ENCODE measurements at places on chromosomes 6 and 20.

DNA sequence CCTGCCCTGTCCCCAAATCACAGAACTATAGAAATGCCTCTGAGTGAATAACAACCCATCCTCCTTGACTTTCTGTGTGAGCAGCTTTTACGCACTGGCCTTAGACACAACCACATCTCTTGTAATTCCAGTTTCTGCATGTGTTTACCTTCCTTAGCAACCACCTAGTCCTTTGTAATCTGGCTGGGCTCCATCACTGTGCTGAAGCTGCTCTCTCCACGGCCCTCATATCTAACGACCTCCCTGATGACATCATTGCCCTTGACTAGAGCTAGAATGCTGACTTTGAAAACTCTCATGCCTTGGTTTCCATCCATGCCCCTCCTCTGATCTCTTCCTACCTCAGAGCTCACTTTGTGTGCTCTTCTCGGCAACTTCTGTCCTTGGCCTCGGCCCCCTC is 30.5 kb upstream of the GLP1R start:
- no peak for DNase-seq

GRCh38 chr6:30767158-30767943 is 23.0 kb upstream of the IER3 start:
- DNase-seq = no peak

DNA sequence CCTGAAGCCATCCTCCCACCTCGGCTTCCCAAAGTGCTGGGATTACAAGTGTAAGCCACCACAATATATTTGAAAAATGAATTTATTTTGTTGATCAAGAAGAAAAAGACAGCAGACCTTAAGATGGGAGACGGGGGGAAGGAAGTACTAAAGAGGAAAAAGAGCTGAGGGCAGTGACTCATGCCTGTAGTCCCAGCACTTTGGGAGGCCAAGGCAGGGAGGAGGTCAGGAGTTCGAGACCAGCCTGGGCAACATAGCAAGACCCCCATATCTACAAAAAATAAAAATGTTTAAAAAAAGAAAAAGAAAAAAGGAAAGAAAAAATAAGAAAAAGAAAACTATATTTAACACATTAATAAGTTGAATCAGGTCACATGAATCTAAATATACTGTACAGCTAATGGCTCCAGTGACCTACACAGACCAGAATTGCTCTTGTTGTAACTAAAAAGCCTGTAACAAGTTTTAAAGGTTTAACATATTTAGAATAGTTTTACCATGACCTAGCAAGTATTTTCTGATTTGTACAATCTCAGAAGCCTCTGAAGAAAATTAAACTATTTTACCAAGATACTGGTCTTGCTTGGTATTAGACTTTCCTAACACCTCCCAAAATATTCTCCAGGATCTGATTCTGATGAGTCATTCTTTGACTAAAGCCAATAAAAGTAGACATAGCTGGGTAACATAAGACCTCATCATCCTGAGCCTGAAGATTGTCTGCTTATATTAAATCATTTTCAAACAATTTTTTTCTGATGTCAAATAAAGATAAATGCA is 4.3 kb upstream of the AKIRIN2 start:
- no peak for DNase-seq

DNA sequence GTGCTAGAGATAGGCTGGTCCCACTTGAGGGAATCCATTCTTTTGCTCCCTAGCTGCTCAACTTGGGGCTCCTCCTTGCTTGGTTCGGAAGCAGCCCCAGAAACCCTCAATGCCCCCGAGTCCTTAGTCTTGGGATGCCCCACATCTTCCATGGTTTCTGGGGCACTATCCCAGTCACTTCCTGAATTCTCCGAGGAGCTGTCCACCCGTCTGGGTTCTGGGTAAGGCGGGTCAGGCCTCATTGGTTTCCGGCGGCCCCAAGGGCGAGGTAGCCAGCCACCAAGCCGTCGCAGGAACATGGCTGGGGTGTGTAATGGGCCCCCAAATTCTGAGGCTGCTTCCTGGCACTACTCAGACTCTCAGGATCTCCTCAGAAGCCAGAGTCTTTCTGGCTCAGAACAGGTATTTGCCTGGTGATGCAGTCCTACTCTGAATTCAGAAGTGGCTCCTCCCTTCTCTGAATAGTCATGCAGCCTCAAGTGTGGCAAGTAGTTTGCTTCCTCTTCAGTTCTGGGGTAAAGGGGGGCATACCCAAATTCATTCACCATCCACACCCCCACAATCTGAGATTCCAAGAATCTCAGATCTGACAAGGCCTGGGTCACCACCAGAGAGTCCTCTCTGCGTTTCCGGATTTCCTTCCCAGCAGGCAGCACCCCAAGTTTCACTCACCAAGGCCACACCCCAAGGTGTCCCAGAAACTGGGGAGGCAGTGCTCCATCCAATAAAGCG is 763 bp downstream of the C6orf47 start:
- DNase-seq = no peak

- no peak for DNase-seq
Observed at GRCh38 chr6:114651611-114652010, 308.8 kb upstream of the HS3ST5 start.

DNA sequence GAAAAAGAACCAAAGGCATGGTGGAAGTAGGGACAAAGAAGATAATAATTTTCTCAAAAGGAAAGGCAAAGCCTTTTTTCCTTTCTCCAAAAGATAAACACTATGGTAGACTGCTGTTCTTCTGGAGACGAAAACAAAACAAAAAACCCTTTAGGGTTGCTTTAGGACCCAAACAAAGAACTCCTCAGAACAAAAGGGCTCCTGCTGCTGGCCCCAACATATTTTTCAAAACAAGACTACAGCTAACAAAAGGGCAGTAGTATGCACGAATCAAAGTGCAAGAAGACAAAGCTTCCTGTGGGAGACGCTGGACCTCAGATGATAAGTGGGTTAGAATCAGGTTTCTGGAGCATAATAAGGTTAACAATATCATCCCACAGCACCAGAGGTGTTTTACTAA is 15.8 kb downstream of the NCOA5 start:
- DNase-seq = no peak

DNA sequence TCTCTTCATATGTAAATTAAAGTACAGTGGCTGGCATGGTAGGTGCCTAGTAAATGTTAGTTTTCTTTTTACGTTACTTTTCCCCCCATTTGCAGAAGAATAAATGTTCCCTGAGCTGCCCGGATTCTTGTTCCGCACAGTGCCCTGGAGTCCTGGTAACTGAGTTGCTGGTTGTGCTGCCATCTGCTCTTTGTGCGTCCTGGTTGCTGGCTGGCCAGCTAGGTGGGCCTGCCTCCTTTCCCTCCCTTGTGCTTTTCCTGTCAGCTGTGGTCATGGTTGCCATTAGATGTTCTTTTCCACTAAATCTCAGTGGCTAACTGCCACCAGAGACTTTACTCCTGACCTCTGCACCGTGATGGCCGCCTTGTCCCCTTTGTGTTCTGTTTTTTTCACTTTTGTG is 28.6 kb downstream of the CEP43 start:
- no peak for DNase-seq

GRCh38 chr20:36173451-36173933 is 19.0 kb downstream of the EPB41L1 start:
- DNase-seq = no peak

DNA sequence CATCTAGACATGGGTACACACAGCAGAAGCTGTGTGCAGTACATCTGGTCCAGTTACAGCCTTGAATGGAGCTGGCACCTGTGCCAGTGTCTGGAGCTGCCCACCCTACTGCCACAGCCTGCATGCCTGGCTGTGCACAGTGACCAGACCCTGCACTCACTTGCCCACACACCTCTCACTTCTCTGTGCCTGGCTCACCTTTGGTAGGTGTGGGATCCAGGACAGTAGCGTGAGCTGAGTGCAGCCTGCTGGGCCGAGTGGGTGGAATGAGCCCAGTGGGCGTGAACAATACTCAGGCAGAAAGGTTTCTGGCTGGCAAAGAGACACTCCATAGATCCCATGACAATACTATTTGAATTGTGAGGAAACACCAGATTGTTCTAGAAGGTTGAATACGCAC is 839.5 kb upstream of the FLRT3 start:
- DNase-seq = no peak

GRCh38 chr6:100296810-100297544 is 167.7 kb downstream of the SIM1 start:
- no peak for DNase-seq

DNA sequence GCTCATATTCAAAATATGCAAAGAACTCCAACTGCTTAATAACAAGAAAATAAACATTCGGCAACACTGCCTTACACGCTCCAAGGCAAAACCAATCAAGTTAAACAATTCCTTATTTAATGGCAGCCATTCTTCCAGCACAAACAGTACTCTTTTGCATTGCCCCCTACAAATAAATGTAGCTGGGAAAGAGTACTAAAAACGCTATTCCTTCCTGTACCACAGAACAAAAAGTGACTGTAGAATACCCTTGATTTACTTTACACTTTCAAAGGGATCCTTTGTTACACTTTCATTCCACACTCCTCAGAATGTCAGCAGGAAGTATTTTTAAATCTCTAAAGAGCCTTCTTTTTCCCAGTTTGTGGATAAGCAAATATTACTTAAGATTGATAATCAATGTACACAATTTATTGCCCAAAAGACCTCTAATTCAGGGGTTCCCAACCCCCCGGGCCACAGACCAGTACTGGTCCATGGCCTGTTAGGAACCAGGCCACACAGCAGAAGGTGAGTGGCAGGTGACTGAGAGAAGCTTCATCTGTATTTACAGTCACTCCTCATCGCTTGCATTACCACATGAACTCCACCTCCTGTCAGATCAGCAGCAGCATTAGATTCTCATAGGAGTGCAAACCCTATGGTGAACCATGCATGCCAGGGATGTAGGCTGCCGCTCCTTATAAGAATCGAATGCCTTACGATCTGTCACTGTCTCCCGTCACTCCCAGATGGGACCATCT is 51.6 kb downstream of the MBOAT1 start:
- no peak for DNase-seq

DNA sequence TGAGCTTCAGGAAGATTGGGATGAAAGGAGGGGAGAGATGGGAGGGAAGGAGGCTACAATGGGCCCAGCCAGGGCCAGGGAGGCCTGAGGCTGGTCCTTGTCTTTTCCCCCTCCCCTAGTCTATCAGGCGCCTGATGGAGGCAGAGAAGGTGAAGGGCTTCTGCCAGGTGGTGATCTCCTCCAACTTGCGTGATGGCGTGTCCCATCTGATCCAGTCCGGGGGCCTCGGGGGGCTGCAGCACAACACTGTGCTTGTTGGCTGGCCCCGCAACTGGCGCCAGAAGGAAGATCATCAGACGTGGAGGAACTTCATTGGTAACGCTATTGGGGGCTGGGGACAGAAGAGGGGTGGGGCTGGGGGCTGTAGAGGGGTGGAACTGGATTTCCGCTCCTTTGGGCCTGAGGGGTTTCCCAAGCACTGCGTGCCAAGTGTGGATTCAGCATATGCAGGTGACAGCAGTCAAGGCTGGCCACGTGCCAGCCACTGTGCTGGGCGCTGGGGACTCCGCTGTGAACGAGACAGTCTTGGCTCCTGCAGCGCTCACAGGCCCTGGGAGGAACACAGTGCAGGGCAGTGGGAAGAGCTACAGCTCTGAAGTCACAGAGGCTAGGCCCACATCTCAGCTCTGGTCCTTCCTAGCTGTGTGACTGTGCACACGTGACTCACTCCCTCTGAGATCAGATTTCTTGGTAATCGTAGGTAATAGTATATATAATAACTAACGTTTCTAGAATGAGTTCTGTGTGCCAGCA is 22.7 kb downstream of the SLC12A5 start:
- DNase-seq = peak; percentile 58

DNA sequence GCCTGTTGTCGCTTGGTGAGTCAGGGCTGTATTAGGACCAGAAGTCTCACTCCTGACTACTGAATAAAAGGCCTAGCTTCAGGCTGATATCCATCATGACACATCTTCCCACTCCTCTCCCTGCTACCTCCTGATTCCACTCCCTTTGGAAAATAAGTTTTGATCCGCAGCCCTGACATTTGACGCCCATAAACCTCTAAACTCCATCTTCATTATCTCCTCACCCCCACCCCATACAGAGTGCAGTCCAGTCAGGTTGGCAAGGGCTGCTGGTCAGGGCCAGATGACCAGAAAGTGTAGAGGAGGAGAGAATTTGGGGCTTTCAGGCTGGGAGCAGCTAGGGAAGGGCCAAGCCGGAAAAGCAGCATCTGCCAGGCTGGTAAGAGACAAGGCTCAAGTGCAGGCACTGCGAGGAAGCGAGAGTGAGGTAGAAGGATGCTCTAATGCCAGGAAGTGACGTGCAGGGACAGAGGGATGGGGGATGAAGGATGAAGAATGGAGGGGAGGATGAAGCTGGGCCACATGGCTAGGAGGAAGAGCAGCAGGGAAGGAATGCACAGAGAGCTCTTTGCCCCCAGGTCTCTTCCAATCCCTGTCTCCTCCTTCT is 1.2 kb downstream of the GGT7 start:
- DNase-seq = no peak

GRCh38 chr20:14210146-14210545 is 127.3 kb downstream of the FLRT3 start:
- DNase-seq = no peak

DNA sequence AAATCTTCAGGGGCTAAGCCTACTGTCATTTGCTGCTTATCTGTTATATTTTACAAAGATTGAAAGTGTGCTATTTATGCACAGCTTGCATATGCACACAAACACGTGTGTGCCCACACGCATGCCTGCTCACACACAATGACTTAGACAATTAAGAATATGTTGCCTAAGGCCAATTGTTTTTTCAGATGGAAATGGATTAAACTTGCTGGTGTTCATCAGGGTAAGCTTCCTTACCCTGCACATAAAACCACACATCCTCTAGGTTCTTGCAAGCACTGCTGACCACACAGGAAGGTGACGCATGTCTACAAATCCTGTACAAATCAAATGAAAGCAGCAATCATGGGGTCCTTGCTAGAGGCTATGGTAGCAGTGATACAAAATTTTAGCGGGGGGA is 58.4 kb downstream of the GJA10 start:
- no peak for DNase-seq
